ENCODE measurements at places on chromosomes 6 and 20. TPM values are rescaled to one million over a fixed set of nuclear protein-coding genes. Genes with fewer than 3 reads are reported as not detected.

The MC3R gene
- total RNA-seq, result not detected

The KCNQ5 gene
- total RNA-seq, result 55.2 TPM

The ANKRD66 gene
- total RNA-seq, result not detected

The RAET1L gene
- not detected for total RNA-seq

The RFX6 gene
- not detected for total RNA-seq

The CST2 gene
- total RNA-seq, result not detected

The VIP gene
- not detected for total RNA-seq

The COL11A2 gene
- 0.65 TPM for total RNA-seq

The CDC5L gene
- 27.2 TPM for total RNA-seq

The MCCD1 gene
- not detected for total RNA-seq

The MAFB gene
- 32.9 TPM for total RNA-seq

The PLA2G7 gene
- total RNA-seq, result not detected

The JPH2 gene
- 0.22 TPM for total RNA-seq

The BPIFB1 gene
- total RNA-seq, result not detected

The WFDC2 gene
- 0.22 TPM for total RNA-seq

The TP53TG5 gene
- total RNA-seq, result not detected

The SIRPB1 gene
- not detected for total RNA-seq

The CRISP2 gene
- total RNA-seq, result not detected

The CNR1 gene
- under 0.01 TPM for total RNA-seq

The MCHR2 gene
- not detected for total RNA-seq

The PACRG gene
- total RNA-seq, result 0.26 TPM

The LTB gene
- not detected for total RNA-seq

The HSPA12B gene
- total RNA-seq, result 0.22 TPM

The BEND6 gene
- 33.3 TPM for total RNA-seq

The OGFRL1 gene
- total RNA-seq, result 25.0 TPM

The SYNDIG1 gene
- 1.2 TPM for total RNA-seq

The NKX2-2 gene
- total RNA-seq, result not detected

The PGC gene
- not detected for total RNA-seq

The SNX5 gene
- total RNA-seq, result 165 TPM

The HTR1B gene
- 0.22 TPM for total RNA-seq
